ENCODE measurements at places on chromosomes 13 and 19.
A peak's percentile ranks its signal among the peaks of the same experiment; 100 is the strongest.

DNA sequence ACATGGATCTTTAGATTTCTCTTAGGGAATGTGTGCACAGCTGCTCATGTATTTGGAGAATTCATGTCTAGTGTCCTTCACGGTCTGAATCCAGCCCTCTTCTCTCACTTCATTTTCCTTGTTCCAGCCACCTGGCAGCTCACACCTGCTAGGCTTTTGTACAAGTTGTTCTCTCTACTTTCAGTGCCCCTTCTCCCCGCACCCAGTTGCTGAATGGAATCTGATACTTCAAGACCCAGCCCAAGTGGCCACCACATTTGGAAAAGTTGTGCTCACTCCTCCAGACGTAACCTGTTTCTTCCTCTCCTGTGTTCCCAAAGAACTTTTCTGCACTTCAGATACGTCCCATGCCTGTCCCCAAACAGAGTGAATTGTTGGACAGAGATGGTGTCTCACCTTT is 235.6 kb downstream of the SHISA2 start:
- no peak for DNase-seq

GRCh38 chr19:30215248-30215647 is 156.9 kb upstream of the ZNF536 start:
- DNase-seq: no peak

DNA sequence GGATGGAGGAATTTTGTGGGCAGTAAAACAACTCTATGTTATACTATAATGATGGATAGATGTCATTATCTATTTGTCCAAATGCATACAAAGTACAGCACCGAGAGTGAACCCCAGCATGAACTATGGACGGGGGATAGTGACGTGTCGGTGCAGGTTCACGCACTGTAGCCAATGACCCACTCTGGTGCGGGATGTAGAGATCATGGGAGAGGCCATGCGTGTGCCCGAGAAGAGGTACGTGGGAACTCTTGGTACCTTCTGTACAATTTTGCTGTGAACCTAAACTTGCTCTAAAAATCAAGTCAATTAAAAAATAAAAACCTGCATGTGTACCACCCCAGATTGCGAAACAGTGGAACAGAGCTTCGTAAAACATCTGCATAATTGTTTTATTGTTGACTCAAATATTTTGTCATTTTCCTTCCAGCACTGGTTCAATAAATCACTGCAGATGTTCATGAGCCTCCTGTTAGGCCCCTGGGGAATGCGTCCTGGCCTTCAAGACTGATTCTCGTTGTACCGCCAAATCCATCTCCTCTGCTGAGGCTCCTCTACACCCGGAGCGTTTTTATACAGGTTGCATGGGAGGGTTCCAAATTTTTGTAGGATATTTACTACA is 30.9 kb downstream of the COL4A1 start:
- DNase-seq: no peak

DNA sequence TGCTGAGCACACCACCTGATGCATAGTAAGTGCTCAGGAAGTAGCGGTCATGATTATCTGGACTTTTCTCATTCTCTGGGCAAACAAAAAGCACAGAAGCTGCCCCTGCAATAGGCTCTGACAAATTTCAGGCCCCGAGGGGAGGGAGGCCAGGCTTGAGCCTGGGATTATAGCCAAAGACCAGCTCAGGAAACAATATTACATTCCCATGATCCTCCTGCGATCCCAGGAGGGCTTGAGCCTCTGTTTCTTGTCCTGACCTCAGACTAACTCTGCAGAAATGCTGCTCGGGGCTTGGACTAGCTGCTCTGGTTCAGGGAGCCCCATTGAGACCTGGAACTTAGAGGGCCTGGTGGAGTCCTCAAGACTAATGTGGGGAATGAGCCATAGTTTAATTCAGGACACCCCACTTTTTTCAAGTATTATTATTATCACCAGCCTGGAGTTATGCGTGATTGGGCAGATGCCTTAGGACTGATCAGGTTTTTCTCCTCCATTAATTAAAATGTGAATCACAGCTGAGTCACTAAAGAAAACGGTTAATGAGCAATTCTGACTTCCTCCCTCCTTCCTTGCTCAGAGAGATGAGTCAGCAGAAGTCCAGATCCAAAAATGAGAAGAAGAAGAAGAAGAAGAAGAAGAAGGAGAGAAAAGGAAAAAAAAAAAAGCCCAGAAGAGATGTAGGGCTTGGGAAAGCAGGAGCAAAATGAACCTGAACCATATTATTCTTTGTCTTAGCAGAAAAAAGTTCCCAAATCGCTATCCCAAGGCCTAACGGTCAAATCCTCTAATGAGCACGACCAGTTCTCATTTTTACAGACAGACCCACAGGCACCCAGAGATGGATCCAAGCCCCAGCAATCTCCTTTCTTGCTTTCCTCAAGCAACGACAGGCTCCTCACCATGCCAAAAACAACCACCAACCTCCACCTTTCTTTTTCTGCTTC is 107.2 kb downstream of the CACNA1A start:
- DNase-seq: no peak

- no peak for DNase-seq
Measured at GRCh38 chr19:10237702-10238101, 6.6 kb upstream of the S1PR2 start.

DNA sequence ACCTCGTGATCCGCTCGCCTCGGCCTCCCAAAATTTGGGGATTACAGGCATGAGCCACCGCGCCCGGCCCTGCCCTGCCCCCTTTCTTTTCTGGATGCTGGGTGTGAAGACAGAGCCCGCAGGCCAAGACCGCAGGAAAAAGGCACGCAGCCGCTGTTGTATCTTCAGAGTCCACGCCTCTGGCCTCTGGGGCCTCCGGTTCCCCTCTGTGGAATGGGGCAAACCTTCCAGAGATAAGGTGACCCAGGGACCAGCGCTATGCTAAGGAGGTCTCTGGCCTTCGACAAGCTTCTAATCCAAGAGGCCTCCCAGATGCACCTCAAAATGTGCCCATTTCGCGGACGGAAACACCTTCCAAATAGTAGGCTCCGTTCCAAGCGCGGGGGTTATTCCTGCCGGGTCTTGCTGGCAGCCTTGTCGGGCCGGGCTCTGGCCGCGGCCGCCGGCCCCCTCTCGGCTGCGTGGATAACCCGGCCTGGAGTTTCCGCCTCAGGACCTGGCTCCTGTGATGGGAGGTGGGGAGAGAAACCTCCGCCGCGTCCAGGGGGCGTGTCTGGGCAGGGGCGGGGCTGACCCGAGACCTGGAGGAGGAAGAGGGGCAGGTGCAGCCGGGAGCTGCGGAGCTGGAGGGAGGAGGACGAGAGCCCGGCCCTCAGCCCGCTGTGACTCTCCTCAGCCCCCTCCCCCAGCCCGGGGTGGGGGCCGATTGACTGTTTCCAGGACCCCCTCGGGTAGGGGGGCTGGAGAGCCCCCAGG is 13.1 kb downstream of the TJP3 start:
- DNase-seq: peak; percentile 86

DNA sequence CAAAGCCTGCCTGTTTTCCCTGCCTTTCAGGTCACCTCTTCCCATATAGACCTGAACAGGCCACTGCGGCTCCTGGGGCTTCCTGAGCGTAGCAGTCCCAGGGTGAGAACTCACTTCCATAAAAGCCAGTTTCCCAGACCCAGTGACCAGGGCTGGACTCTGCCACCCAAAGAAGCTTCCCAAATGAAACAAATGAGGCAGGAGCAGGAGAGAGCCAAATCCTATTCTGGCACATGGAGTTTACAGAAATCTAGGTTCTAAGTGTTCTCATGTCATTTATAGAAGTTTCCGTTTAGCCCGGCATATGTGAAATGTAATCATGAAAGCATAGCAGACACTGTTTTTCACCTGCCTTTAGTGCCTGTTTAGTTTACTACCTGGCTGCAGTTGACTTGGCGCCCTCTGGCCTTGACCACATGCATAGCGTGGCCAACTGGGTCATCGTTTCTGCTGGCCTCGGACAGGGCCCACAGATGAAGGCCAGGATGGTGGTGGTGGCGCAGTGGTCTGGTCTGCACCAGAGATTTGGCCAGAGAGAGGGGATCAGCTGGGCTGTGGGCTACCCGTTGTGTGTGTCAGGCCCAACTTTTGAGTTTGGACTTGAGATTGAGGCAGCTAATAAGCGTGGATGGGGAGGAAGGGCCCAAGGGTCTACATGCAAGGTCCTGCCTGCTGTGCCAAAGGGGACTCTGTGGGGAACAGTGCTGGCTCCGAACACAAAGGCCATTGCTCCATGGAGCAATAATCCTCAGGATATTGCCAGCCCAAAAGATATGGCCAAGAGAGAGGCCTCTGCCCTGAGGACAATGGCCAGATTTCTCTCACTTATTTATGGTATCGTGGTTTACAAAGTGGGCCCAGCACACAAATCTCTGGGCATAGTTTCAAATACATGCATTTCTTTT is 43.3 kb downstream of the NFIX start:
- no peak for DNase-seq

GRCh38 chr13:52850396-52851136 is 2.1 kb upstream of the PCDH8 start:
- DNase-seq: peak; percentile 33

- no peak for DNase-seq
Measured at GRCh38 chr13:109162248-109163036, 533.0 kb downstream of the MYO16 start.

DNA sequence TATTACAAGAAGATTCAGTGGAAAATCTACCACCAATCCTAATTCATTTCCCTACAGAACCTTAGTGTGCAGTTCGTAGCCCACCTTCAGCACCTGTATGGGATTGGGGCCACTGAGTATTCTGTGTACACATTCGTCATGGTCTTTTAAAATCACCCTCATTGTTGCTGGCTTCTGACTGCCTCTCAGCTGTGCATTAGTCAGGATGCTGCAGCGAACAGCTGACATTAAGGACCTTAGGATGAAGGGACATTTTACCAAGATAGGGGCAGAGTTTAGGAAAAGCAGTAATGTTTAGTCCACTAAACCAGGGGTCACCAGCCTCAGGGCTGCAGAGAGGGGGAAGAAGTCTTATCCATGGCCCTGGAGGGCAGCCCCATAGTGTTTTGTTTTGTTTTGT is 176.5 kb downstream of the COL4A1 start:
- DNase-seq: no peak

DNA sequence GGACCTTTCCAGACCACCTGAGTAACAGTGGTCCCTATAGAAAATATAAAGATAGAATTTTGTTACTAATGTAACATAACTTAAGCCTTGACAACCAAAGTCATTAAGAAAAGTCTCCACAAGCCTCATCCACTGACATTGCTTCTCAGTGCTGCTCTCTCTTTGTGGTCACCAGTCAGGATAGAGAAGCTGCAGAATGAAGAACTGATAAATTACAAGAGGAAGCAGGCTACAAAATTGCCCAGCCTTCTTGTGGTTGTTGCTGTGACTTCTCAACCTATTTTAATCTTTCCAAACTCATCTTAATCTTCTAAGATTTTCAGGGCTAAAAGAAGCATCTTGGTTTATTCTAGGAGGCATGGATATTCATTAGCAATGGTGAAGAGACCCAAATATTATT is 343.8 kb downstream of the MZT1 start:
- no peak for DNase-seq

DNA sequence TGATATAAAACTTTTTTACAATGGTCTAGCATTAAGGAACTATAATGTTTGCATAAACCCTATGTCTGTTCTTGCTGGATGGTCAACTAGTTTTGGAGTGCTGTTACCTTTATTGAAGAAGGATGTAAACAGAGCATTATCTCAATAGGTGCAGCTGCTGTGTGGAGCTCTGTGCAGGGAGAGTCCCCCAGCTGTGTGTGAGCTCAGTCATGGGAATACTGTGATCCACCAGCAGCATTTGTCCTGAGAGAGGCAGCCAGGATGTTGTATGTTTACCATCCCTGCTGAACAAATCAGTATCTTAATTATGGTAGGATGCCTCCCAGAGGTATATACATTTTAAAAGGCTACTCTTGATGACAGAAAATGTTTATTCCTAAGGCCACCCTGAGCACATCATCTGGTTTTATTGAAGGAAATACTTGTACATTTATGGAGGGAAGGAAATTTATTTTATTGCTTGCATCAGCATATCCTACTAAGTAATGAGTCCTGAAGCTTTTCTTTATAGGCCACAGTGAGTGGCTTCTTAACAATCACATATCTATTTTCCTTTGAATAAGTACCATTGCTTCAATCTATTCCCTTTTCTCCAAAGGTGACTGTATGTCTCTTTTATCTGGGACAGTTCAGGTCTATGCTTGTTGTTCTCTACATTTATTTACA is 11.7 kb downstream of the RAP2A start:
- DNase-seq: peak; percentile 6

DNA sequence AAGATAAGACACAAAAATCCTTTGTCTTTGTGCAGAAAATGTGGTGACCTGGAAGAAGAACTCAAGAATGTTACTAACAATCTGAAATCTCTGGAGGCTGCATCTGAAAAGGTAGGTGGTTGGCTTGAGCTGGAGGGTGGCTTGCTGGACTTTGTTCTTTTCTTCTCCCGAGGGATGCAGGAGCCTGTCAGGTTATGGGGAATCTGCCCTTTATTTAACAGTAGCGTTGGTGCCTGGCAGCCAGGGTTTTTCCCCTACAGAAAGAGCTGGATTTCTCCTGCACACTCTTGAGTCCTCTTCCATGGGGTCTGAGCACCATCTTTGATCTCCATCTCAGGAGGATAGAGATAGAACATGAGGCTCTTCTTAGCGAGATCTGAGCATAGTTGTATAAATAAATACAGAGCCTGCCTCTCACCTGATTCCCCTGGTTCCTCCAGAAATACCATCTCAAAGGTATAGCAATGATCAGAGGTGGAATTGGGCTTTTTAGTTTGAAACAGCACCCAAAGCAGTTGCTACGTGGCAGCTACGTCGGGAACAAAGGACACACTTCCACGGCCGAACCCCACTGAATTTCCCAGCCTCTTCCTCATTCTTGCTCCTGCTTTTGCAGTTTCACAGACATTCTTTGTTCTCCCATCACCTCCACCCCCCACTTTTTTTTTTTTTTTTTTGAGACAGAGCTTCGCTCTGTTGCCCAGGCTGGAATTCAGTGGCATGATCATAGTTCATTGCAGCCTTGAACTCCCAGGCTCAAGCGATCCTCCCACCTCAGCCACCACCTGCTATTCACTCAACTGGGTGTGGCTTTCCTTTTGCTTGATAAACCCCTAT is 12.9 kb downstream of the TPM4 start:
- DNase-seq: no peak

- DNase-seq: no peak
Measured at GRCh38 chr19:3098515-3099346, 4.6 kb downstream of the GNA11 start.

GRCh38 chr19:35257113-35257461 is 8.3 kb downstream of the LSR start:
- no peak for DNase-seq

DNA sequence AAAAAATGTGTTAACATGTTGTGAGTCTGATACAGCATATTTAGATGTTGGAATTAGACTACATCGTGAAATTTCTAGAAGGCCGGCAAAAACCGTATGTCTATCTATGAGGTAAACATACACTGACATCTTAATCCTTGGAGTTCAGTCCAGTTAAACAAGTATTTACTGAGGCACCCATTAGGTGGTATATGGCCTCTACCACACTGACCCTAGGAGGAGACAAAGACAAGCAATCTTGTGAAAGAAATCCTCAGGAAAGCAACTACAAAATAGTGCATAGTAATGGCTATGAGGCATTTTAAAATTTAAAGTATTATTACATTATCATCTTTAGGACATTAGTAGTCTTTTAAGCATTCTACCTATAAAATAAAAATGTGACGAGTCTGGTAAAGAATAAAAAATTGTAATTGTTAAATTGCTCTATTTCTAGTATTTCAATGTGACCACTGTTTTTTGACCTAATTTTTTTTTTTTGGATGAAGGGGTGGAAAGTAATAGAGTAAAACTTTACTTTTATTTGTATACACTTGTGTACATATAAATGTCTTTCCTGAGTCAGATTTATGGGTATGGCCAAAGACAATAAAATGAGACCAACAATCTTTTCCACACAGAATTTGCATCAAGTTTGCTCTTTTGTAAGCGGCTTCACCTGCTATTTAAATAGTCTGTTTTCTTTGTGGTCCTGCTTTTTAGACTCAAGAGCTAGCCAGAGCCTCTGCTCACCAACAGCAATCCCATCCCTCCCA is 50.5 kb downstream of the KATNAL1 start:
- no peak for DNase-seq
